ENCODE measurements at places on chromosomes 4 and X.

DNA sequence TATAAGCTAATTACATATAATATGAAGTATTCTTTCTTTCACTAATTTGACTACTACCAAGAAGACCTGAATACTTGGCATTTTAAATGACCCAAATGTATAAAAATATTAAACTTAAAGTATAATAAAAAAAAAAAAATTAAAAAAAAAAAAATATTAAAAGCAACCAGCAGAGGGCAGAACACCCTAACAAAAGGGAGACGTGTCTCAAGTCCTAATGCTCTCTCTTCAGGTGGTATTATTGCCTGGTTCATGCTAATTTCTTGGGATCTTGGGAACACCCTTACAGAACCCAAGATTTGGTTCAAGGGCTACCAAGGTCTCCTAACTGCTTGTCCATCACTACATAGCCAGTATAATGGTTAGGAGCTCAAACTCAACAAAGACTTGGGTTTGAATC, 754.8 kb downstream of the RAB28 start:
- DNase-seq: no peak

DNA sequence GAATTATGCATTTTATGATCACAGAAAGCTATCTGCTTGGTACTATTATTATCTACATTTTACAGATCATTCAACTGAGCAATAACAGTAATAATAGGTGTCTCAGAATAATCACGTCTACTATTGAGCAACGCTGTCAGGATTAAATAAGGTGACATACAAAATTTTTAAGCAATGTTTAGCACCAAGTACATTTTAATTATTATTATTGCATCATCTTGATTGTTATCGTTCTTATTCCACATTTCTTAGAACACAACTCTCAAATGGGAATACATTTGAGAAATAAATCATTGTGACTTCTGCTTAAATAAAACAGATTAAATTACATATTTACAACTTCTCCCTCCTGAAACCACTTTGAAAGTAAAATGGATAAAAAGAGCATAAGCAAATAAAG, 1083.5 kb upstream of the ADGRL3 start:
- no peak for DNase-seq

DNA sequence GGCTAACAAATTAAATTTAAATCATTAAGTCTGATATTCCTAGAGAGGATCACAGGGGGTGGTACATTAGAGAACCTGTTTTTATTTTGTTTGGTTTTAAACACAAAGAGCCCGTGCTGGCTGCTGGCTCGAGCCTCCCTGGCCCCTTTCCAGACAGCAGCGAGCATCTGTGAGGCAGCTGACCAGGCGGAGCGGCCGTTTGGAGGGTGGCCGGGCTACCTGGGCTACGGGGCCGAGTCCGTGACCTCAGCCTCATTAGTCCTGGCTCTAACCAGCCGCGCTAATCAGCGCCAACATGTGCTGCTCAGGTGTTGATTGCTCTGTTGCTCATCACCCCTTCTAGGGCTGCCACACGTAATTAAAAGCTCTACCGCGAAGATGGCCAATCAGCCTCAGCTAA, 35.3 kb downstream of the DCTD start:
- DNase-seq: no peak

DNA sequence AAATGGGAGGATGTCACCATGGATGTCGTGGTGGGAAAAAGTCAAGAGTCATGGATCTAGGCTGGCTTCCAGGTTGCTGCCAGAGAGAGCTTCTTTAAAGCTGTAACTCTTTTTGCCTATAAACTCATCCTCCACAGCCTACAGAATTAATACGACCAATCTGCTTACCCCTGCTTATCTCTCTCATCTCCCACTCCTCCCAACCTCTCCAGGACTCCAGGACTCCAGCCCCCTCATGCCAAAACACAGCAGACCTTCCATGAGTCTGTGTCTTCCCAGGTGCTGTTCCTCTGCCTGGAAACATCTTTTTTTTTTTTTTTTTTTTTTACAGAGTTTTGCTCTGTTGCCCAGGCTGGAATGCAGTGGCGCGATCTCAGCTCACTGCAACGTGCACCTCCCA, 15.3 kb upstream of the SLC10A4 start:
- DNase-seq: no peak

- no peak for DNase-seq
These were observed 25.7 kb downstream of the CCKAR start for GRCh38 chr4:26464420-26465095.

Measured in AG09309 (cell line).